ENCODE measurements at places on chromosomes 6 and 20.

- no peak for DNase-seq
Observed at GRCh38 chr6:33692760-33693158, 18.7 kb downstream of the UQCC2 start.

DNA sequence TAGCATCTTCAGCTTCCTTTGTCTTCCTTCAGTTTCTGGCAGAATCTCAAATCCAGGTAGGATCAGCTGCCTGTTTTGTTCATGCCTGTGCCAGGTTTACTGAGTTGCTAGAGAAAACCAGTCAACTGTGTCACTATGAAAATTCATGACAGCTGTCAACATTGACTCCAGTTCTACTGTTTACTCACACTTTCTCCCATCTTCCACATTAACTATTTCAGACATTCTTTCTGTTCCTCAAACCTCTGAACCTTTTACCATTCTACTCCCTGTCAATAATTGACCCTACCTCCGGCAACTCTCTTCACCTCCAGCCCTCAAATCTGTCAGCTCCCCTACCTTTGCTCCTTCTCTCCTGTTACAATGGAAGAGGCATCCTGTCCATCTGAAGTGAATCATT is 8.5 kb downstream of the ENPP4 start:
- no peak for DNase-seq

- no peak for DNase-seq
Observed at GRCh38 chr20:56259948-56260347, 11.4 kb downstream of the MC3R start.

GRCh38 chr6:157597461-157598312 is 216.7 kb downstream of the ZDHHC14 start:
- no peak for DNase-seq

- DNase-seq, result no peak
Observed at GRCh38 chr6:157244175-157244574, 79.1 kb downstream of the TMEM242 start.

DNA sequence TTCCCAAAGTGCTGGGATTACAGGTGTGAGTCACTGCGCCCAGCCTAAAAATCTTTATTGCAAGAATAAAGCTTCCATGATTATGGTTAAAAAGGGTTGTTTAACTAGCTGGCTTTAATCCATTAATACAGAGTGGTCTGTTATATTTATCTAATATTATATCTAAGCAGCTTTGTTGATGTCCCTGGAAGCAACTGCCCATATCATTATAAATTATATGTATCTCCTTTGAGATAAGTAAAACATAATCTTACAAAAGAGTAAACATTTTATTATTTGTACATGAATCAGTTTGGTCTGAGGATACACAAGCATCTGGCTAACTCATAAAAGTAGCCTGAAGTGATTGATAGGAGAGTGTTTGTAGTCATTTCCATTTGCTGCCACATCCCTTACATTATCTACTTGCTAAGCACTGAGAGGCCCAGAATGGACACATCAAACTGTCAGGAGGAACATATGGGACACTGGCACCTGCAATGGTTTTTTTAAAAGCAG is 46.9 kb downstream of the TRAF3IP2 start:
- no peak for DNase-seq

DNA sequence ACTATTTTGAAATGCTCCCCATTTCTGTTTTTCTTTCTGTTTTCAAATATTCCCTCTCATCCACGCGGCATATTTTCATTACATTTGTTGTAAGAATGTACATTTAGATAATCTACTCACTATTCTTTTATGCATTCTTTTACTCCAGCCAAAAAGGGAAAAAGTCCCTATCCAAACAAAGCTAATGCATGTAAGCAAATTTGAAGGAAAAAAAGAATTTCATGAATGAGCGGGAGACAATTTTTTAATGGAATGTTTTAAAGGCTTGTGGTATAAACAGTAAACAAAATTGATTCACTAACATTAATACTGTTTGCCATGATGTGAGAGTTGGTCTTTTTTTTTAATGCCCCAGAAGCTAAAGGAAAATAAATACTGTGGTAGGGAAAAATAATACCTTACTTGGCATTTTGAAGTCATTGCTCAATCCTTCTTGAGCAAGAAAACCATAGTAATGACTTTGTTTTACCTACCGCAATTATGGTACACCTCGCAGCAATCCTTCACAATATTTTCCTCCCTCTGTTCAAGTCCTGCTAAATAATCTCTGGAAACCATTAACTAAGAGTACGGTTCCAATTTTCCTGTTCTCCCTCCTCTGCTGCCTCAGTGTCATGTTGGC is 79.0 kb downstream of the BACH2 start:
- DNase-seq, result no peak

- DNase-seq, result no peak
Observed at GRCh38 chr6:3324262-3324942, 65.7 kb downstream of the PSMG4 start.

GRCh38 chr20:62800314-62801259 is 4.0 kb upstream of the OGFR start:
- no peak for DNase-seq

DNA sequence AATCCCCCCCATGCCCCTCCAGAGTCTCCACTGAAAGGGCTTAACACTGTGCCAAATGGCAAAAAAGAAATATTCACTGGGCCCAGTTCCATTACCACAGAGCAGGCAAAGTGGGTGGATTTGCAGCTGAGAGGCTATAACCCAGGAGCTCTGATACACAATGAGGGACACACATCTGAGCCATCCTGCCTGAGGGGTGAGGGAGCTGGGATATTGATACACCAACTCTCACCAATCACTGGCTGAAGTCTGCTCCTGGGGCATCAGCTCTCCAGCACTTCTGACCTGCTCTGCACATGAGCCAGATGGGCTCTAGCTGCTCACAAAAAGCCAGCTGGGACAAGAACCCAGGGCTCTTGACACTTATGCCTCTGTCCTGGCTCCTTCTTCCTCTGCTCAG is 4.9 kb downstream of the BPIFB1 start:
- DNase-seq, result no peak

GRCh38 chr20:2914160-2914559 is 40.9 kb downstream of the PTPRA start:
- DNase-seq, result no peak

GRCh38 chr6:30035784-30036183 is 25.3 kb upstream of the POLR1H start:
- DNase-seq, result no peak

GRCh38 chr20:49045440-49046086 is 549 bp upstream of the CSE1L start:
- DNase-seq, result no peak

DNA sequence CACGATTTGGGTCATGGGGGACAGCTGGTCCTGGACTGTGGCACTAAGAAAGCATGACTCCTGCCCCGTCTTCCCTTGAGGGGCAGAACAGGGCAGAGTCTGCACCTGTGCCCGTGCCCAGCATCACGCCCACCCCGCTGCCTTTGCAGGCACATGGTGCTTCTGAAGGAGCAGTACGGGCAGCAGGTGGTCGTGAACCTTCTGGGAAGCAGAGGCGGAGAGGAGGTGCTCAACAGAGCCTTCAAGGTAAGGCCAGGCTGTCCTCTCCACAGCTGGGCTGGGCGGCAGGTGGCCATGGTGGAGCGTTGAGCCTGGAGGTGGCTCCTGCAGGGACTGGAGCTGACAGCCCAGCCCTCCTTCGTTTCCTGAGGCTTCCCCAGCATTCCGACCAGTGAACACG is 77.4 kb downstream of the SYNJ2 start:
- no peak for DNase-seq

Measured in left renal cortex interstitium (tissue), 4 donors.